ENCODE measurements at places on chromosomes 12 and 14.

DNA sequence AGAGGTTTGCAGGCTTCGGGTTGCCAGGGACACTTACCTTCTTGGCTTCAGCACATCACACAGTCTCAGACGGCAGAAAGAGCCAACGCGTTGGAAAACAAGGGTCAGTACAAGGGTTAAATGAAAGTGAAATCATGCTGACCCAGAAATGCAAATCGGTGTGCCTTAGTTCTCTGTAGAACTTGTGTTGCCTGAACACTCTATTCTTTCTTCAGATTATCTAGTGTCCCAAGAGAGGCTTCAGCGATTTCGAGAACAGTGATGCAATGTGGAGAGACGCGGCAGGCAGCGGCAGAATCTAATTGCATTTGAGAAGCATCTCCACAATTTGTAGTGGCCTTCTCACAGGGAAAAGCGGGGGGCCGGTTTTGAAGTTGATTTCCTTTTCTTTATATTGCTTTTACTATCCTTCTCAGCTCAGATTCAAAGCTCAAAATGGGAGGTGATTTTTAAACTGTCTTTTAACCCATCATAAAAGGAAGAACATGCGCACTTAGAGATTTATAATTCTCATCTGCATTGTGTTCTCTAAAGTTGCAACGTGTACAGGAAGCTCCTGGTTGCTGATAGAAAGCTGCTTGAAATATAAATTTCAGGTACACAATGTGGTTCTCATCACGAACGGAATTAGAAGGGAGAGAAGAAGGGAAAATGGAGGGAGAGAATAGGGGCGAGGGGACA lies 67.8 kb upstream of the EGLN3 start:
- DNase-seq: no peak

DNA sequence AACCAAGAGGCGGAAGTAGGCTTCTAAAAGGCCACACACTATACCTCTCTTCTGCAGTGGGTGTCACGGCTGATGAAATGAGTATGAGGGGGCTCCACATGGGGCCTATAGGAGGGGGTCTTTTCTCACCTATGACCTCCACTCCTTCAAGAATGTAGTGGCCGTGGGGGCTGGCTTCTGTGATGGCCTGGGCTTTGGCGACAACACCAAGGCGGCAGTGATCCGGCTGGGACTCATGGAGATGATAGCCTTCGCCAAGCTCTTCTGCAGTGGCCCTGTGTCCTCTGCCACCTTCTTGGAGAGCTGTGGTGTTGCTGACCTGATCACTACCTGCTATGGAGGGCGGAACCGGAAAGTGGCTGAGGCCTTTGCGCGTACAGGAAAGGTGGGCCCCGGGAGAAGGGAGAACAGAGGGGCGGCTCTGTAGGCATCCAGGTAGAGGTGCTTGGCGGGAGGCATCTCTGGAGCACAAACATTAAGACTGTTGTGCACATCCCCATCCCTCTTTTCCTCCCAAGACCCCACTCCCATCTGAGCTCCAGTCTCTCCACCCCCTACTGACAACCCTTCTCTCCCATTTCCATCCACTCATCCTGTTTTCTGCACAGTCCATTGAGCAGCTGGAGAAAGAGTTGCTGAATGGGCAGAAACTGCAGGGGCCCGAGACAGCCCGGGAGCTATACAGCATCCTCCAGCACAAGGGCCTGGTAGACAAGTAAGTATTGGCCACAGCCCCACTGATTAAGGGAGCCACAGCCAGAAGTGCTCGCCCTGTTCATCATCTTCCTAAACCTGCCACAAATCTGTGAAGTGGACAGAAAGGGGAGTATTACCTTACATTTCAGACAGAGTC lies 3.8 kb downstream of the GPD1 start:
- no peak for DNase-seq

- no peak for DNase-seq
These were observed 796.0 kb downstream of the SLC16A7 start for GRCh38 chr12:60391791-60392190.

GRCh38 chr14:33511851-33512640 lies 438.8 kb downstream of the EGLN3 start:
- no peak for DNase-seq

- no peak for DNase-seq
These were observed 70.7 kb upstream of the GALNT9 start for GRCh38 chr12:132400011-132400641.

DNA sequence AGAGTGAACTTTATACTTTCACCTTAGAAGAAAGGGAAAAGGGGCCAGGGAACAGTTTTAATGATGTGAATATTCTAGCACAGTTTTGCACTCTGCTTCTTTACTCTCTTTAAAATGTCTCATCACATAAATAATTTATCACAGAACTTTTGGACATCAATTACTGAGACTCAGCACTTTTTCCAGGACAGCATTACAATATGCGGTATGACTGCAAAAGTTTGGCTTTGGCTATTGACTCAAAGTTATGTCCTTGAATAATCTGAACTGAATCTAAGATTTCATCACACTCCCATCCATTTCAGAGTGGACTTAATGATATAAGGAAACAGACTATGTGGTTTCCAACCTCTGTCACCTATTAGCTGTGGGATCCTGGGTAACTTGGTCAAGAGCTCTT lies 11.7 kb downstream of the CCER1 start:
- DNase-seq: no peak

GRCh38 chr14:32602699-32603098 lies 273.6 kb downstream of the AKAP6 start:
- DNase-seq: no peak

- DNase-seq: no peak
These were observed 451.8 kb upstream of the TBX3 start for GRCh38 chr12:115135800-115136211.

DNA sequence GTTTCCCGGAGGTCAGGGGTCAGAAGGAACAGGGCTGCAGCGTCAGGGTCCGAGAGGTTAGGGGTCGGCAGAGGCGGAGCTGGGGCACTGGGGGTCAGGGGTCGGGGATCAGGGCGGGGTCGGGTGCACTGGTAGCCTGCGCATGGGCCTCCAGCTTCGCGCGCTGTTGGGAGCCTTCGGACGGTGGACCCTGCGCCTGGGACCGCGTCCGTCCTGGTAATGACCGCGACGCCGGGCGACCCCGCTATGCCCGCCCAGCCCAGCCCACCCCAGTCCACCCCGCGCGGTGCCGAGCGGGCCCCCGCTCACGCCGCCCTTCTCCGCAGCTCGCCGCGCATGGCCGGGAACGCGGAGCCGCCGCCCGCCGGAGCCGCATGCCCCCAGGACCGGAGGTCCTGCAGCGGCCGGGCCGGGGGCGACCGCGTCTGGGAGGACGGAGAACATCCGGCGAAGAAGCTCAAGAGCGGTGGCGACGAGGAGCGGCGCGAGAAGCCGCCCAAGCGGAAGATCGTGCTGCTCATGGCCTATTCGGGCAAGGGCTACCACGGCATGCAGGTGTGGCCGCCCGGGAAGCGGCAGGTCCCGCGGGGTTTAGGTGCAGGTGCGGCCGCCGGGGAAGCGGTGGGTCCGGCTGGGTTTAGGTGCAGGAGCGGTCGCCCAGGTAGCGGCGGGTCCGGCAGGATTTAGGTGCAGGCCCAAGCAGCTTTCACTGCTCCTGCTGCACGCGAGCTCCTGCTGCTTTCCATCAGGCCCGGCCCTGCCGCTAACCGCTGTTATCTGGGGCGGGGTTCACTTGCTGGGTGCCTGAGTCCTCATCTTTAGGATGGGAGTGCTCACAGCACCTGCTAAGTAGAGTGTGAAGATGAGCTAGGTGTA lies 743 bp downstream of the PUS1 start:
- no peak for DNase-seq

- no peak for DNase-seq
These were observed 25.6 kb downstream of the FIGNL2 start for GRCh38 chr12:51822956-51823355.

- DNase-seq: no peak
These were observed 337.0 kb downstream of the FSCB start for GRCh38 chr14:44170101-44170500.

DNA sequence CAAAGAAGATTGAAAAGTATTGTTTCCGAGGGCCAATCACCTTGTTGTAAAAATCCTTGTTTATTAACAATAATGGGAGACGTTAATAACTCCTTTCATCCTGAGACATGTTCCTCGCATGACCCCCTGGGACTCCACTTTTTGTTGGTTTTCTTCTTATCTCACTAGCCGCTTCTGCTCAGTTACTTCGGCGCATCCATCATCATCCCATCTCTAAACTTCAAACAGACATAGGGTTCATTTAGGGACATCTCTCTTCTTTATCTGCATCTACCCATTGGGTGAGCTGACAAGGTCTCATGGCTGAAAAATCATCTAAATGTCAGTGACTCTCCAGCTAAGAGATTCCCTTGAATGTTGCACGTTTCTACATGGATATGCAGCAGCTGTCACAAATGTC lies 252.2 kb downstream of the ANO2 start:
- DNase-seq: no peak

DNA sequence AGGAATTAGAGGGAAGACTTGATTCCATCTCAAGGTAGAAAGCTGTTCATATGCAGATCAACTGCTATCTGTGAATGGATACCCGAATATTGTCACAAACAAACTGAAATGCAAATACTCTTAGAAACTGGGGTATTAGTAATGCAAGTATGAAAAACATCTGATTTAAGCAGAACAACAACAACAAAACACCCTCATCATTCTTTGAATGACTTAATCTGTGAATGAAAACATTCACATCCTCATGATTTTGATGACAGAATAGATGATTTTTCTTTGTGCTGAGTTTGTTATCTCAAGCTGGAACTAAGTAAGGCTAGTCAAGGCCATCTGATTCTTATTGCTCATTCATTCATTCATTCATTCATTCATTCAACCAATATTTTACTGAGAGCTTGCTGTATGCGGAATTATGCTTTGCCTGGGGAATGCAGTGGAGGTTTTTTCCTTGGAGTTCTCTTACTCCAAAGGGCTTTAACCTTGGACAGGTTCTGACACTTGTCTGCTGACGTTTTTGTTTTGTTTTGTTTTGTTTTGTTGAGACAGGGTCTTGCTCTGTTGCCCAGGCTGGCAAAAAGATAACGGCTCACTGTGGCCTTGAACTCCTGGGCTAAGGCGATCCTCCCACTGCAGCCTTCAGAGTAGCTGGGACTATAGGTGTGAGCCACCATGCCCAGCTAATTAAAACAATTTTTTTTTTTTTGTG lies 23.3 kb downstream of the OR10G3 start:
- no peak for DNase-seq

- no peak for DNase-seq
These were observed 39.3 kb upstream of the AMN start for GRCh38 chr14:102883089-102883541.

GRCh38 chr12:99097171-99097570 lies 452.1 kb downstream of the APAF1 start:
- DNase-seq: no peak

DNA sequence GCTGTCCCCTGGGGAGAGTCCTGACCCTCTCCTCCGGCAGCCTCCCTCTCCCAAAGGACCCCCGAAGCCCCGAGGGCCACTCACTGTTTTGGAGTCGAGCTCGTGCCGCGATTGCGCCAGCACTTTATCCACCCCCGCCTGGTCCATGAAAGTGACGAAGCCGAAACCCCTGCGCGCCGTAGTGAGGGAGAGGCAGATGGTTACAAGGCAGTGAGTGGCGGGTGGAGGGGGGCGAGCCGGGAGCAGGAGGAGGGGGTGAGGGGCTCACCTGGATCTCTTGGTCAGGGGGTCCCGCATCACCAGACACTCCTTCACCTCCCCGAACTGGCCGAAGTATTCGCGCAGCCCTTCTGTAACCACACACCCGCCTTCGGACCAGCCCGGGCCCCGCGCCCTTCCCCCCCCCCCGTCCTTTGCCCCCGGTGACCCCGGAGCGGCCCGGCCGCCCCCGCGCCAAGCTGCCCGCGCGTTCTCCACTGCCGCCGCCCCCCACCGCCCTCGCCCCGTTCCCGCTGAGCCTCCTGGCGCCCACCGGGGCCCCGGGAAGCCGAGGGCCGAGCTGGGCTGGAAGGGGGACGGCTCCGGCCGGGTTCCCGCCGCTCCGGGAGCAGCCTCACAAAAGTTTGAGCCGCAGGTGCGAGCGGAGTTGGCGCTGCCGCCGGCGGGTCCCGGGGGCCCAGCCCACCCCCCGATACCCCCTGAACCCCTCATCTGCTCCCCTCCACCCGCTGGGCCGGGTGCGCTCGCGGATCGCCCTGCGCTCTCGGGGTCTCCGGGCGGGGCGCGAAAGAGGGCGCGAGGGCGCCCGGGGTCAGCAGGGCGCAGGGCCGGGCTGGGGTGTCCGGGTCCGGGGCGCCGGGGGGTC lies 808 bp downstream of the MSI1 start:
- DNase-seq: no peak

- no peak for DNase-seq
These were observed 310.0 kb downstream of the ZFP36L1 start for GRCh38 chr14:68482772-68483395.

- no peak for DNase-seq
These were observed 239.7 kb upstream of the KITLG start for GRCh38 chr12:88820012-88820411.

DNA sequence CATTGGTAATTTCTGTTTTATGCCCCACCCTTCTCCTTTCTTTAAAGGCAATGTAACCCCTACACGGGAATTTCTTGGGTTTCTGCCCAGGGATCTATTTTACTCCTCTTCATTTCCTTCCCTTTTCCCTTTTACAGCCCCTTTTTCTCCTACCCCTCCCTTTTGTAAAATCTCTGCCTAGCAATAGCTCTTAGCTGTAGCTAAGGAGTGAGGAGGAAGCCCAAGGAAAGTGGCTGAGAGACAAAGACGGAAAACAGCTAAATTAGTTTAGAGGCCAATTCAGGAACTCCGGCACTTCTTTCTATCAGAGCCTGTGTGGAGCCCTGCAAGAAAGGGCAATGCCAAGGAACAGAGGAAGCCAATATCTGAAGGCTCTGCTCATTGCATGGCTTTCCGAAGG lies 40.3 kb downstream of the SOCS2 start:
- no peak for DNase-seq

GRCh38 chr12:48996794-48997718 lies 2.1 kb downstream of the DDN start:
- DNase-seq: peak; percentile 81

DNA sequence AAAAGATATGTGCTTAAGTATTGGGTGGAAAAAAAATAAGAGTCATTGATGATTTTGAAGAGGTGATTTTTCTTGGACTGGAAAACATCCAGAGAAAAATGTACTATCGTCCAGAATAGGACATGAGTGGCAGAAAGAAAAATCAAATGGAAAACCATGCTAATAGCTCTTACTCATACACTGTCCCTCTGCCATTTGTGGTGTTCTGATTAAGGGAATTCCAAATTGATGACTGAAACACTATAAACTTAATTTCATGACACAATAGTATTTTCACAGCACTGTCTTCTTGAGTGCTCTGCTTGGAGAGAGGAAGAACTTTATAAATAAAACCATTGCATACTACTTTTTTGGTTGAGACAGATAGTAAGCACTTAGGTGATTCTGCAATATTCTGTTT lies 72.4 kb downstream of the USP15 start:
- no peak for DNase-seq

GRCh38 chr12:8156416-8156815 lies 399 bp upstream of the ZNF705A start:
- no peak for DNase-seq

DNA sequence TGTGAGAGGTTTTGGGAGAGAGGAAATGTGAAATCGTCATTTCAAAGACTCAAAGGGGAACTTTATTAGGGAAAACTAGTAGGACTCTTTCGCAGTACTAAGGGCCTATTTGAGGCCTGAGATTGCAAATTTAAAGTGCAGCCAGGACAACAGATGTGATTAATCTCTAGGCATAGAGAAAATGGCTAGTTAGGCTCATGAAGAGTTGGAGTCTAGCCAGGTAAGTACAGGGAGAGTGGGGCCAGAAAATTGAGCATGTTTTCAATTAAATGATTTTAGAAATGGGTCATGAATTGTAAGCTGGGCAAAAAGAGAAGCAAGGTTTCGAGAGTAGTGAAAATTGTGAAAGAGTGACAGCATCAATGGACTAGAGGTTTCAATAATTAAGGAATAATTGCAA lies 91.9 kb upstream of the LMNTD1 start:
- no peak for DNase-seq
